Dorsolateral prefrontal cortex (tissue), 122 donors: ENCODE measurements at places on chromosomes 6 and 20. TPM values are rescaled to one million over a fixed set of nuclear protein-coding genes. Genes with fewer than 3 reads are reported as not detected.

IGF2R gene
- total RNA-seq, result 35.9 TPM

TMEM244 gene
- total RNA-seq, result not detected

GABRR2 gene
- 1.1 TPM for total RNA-seq

ARMC12 gene
- total RNA-seq, result 3.8 TPM

ERVFRD-1 gene
- total RNA-seq, result not detected

MEP1A gene
- 0.22 TPM for total RNA-seq

SEMG1 gene
- total RNA-seq, result not detected

MCM9 gene
- 12.7 TPM for total RNA-seq

CALHM6 gene
- 0.44 TPM for total RNA-seq

CCDC28A gene
- 36.6 TPM for total RNA-seq

DNA sequence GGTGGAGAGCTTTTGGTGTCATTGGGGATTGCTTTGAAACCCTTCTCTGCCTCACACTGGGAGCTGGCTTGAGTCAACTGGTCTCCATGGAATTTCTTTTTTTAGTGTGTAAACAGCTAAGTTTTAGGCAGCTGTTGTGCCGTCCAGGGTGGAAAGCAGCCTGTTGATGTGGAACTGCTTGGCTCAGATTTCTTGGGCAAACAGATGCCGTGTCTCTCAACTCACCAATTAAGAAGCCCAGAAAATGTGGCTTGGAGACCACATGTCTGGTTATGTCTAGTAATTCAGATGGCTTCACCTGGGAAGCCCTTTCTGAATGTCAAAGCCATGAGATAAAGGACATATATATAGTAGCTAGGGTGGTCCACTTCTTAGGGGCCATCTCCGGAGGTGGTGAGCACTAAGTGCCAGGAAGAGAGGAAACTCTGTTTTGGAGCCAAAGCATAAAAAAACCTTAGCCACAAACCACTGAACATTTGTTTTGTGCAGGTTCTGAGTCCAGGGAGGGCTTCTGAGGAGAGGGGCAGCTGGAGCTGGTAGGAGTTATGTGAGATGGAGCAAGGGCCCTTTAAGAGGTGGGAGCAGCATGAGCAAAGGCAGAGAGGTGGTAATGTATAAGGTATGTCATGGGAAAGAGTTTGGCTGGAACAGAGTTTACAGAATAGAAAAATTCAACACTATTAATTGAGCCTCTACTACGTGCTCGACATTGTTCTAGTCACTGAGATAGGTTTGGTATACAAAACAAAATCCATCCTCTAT lies 31.2 kb downstream of the SRSF3 start:
- no peak for DNase-seq

DNA sequence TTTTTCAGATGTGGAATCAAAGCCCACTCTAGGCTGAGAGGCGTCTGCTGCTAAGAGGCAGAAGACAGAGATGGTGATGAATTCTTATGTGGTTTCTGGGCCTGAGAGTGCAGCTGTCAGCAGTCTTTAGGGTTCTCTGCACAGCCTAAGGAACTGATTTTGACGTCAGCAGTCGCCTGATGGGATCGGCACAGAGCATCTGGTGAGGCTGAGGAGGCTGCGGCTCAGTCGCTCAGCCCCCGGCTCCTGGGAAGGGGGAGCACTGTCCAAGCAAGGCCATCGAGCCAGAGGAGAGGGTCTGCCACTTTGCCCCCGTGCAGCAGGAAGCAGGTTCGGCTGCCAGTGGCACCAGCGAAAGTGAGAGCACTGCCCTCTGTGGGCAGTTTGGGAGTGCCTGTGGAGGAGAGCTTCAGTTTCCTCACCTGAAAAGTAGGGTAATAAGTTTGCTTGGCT lies 92.5 kb downstream of the TCP11 start:
- peak; percentile 52 for DNase-seq

DNA sequence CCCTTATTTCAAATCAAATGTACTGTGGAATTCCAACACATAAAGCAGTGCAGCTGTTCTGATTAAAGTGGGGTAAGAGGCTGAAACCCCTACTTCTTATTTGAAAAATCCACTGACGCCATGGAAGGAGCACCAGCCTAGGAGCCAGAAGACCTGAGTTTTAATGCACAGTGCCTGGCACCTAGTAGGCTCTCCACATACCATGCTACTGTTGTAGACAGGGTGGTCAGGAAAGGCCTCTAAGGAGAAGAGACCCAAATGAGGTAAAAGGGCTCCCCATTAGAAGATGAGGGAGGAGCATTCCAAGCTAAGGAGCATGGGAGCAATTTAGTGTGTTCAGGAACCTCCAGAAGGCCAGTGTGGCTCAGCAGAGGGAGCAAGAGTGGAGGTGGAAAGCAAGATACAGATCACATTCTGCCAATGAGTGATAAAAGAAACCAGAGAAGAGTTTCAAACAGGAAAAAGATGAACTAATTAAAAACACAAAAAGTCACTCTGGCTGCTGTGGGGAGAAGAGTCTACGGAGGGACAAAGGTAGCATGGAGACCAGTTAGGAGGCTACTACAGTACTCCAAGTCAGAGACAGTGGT lies 11.8 kb upstream of the ZNF76 start:
- no peak for DNase-seq

DNA sequence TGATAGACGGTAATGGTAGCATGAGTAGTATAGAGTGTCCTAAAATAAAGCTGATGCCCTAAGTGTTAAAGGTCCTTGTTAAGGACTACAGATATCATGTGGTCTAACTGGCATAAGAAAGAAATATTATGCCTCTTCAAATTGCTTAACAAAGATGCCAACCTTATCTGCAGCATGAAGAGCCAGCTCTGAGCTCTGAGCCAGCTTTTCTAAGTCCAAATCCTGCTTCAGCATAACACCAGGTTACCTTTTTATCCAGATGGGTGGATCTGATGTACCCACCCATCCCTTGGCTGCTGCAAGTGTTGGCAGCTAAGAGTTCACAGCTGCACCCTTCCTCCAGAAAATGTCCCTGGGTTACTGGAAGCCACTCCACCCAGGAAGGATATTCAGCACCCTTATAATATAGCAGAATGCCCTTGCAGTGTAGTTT lies 83.8 kb downstream of the TENT5A start:
- no peak for DNase-seq

- no peak for DNase-seq
Observed at GRCh38 chr6:166763606-166764472, 136.8 kb upstream of the RPS6KA2 start.

DNA sequence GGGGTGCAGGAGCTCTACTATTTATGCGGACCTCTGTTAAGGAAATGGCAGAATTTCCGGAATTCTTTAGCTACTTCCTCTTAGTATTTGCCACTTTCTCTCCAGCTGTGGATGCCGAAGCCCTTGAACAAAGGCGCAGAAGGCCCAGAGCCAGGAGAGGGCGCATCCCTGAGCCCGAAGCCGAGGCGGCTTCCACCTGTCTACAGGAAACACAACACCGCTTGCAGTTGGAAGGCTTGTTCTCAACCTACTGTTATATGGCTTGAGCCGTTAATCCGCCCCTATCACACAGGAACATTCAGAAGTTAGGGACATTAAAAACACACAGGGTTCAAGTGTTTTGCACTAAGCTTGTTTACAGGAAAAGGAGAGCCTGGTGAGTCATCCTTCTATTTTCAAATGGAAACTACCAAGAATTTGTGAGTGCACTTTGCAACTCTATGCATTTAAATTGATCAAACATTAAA lies 417.1 kb downstream of the BCKDHB start:
- no peak for DNase-seq

DNA sequence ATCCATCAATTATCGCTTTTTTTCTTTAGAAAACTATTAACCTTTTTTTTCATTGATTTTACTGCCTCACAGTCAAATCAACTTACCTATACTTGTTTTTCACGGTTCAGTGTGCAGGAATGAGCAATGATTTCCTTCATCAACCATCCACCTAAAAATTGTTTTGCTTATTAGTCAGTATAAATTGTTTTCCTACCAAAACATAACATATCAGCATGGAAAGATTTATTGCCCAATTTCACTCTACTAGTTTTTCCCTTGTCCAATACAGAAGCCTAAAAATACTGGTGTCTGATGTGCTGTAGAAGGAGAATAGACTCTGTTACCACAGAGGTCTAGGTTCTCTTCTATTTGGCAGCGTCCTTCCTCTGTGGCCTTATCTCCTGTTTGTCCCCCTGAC lies 558.2 kb upstream of the CITED2 start:
- no peak for DNase-seq

- DNase-seq, result no peak
Observed at GRCh38 chr6:24840187-24840586, 41.5 kb upstream of the ARMH2 start.

DNA sequence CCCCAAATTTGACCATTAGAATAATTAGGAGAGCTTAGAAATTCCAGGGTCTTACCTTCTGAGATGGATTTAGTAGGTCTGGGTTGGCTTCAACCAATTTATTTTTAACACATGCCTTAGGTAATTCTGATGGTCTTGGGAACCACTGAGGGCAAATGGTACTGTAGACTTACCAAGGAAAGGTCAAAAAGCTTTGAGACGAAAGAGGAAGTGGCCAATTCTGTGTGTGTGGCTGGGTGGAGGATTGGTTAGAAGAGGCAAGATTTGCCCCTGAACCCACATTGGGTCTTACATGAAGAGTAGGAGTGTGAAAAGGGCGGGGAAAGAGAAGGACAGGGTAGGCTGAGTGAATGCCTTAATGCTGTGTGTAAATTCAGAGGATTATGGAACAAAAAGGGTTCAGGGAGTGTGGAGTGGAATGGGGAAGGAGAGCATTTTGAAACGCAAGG lies 2.7 kb downstream of the ITCH start:
- DNase-seq, result no peak

GRCh38 chr20:42747765-42748411 lies 441.8 kb downstream of the PTPRT start:
- no peak for DNase-seq

GRCh38 chr6:148200293-148200692 lies 142.3 kb upstream of the SASH1 start:
- DNase-seq, result peak; percentile 59

DNA sequence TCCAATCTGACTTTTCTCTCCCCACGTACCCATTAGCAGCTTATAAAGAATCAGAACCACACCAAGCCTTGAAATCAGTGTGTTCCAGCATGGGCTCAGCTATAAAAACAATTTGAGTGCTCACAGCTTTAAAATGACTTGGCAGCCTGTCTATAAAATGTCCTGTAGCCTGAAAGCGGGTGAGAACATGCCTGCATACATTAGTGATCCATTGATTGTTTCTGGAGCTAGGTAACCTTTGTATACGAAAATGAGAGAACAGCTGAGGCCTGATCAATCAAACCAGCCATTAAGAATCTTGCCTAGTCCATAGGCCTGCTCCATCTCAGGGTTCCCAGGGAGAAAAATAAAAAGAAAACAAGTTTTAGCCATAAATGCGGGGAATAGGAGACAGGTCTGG lies 245.8 kb upstream of the SULF2 start:
- no peak for DNase-seq

DNA sequence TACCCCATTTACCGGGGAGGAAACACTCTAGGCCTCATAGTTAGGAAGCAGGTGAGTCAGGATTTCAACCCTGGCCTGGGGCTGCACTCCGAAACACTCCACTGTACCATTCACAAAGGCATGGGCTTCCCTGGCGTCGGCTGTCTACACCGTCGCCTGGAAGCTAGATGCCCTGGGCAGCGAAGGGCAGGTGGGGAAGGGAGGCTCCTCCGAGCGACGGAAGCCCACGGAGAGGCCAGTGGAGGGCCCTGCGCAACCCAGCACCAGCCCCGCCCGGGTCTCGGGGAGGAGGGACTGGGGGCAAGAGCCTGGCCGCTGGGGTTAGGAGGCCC lies 16.1 kb downstream of the SDCBP2 start:
- no peak for DNase-seq

DNA sequence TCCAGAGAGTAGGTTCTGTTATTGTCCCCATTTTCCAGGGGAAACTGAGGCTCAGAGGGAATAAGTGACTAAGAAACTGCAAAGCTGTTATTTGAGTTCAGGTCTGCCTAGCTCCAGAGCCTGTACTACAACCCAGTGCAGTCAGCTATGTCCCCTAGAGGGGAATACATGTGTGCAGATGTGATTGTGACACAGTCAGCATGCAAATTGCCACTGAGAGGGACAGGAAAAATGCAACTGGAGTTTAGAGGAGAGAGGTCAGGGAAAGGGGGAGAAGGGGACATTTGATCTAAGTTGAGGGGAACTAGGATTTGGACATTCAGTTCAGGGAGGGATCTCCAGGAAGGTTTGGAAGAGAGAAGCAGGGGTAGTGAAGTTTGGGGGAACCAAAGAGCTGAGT lies 38.6 kb upstream of the EPB41L1 start:
- DNase-seq, result no peak

GRCh38 chr6:31216208-31216898 lies 45.9 kb upstream of the POU5F1 start:
- DNase-seq, result no peak

GRCh38 chr6:131510094-131510493 lies 62.9 kb upstream of the ARG1 start:
- DNase-seq, result peak; percentile 15

GRCh38 chr20:38985603-38986170 lies 23.5 kb downstream of the DHX35 start:
- DNase-seq, result no peak

DNA sequence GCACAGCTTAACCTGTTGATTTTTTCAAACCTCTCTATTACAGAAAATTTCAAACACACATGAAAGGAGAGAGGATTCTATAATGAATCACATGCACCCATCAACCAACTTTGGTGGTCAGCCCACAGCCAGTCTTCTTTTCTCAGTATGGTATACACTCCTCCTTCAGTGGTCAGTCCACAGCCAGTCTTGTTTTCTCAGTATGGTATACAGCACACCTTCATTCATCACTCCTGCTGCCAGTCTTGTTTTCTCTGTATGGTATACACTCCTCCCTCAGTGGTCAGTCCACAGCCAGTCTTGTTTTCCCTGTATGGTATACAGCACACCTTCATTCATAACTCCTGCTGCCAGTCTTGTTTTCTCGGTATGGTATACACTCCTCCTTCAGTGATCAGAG lies 67.8 kb downstream of the SYNDIG1 start:
- DNase-seq, result no peak

DNA sequence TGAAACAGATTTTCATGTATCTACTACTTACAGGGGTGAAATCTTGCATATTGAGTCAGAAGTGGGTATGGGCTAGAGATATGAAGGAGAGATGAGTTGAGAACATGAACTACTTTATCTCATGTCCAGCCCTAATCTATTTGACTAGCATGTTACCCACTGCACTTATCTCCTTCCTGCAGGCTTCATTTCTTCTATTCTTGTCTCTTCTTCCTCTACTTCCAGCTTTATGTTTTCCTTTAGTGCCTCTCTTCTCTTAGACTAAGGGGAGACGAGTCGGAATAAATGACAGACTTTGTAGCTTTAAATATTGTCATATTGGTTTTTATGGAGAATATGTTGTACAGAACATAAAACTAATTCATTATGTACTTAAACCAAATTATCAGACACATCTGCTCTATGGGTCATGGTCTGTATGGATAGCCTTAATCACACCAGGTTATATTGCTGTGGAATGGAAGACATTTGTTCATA lies 5.3 kb downstream of the RAB32 start:
- no peak for DNase-seq
